ENCODE measurements at places on chromosomes 1 and 21.

- peak; percentile 11 for DNase-seq
Measured at GRCh38 chr1:226548256-226549093, at the start of gene STUM. TSS of gene STUM (plus strand) at chr1:226548764. CDS start at chr1:226548905, 141 bp downstream.

- no peak for DNase-seq
Measured at GRCh38 chr1:53652441-53653199, 86.3 kb downstream of the GLIS1 start.

GRCh38 chr1:43171312-43171875, 696 bp downstream of the EBNA1BP2 start:
- DNase-seq, result no peak

- DNase-seq, result no peak
Measured at GRCh38 chr1:152398812-152399698, 15.0 kb downstream of the CRNN start.

GRCh38 chr21:44354775-44355771, 1.7 kb downstream of the TRPM2 start:
- DNase-seq, result no peak

GRCh38 chr1:47449822-47450552, 12.1 kb downstream of the FOXD2 start:
- DNase-seq, result no peak

GRCh38 chr1:159602501-159602999, 14.9 kb downstream of the APCS start:
- no peak for DNase-seq

Measured in fibroblast of skin of right quadriceps (primary cell).